Activated T-helper 17 cell treated with anti-CD3 and anti-CD28 coated beads, Interleukin-2, amount 50 U/mL, for 72 hours (primary cell): ENCODE measurements at places on chromosomes 13 and 19.

DNA sequence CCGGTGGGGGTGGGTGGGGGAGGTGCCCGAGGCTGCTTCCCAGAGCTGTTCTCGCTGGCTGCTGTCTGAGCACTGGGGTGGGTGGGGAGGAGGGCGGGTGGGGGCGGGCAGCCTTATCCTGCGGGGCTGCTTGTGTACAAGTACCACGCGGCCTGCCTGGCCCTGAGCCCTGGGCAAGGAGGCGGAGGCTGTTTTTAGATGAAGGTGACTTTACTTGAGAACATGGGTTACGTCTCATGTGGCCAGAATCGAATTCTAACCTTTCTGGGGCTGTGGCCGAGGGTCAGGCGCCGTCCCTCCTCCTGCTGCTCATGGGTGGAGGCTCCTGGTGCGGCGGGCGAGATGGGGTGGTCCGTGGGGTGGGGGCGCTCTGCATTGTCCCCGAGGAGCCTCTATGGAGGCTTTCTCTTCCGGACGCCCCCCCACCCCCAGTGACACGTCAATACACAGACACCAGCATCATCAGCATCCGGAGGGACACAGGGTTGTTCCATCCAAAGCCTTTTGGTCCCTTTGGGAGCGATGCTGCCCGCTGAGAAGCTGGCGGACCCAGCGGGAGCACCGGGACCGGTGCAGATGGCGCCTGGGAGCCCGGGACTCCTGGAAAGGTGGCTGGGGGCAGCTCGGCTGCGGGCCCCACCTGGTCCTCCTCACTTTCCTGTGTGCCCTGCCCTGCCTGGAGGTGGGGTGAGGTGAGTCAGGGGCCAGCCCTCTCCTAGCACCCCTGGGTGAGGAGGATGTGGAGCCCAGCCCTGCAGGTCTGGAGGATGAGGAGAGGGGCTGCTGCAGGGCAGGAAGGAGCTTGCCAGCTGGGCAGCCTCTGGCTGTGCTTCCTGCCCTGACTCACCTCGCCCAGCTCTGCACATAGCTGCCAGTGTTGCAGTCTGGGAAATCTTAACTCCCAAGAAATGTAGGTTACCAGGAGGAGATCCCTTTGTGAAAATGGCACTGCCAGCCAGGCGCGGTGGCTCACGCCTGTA lies 3.4 kb downstream of the BSG start:
- no peak for ATAC-seq

GRCh38 chr13:98293103-98293502 lies 116.0 kb upstream of the RNF113B start:
- no peak for ATAC-seq

DNA sequence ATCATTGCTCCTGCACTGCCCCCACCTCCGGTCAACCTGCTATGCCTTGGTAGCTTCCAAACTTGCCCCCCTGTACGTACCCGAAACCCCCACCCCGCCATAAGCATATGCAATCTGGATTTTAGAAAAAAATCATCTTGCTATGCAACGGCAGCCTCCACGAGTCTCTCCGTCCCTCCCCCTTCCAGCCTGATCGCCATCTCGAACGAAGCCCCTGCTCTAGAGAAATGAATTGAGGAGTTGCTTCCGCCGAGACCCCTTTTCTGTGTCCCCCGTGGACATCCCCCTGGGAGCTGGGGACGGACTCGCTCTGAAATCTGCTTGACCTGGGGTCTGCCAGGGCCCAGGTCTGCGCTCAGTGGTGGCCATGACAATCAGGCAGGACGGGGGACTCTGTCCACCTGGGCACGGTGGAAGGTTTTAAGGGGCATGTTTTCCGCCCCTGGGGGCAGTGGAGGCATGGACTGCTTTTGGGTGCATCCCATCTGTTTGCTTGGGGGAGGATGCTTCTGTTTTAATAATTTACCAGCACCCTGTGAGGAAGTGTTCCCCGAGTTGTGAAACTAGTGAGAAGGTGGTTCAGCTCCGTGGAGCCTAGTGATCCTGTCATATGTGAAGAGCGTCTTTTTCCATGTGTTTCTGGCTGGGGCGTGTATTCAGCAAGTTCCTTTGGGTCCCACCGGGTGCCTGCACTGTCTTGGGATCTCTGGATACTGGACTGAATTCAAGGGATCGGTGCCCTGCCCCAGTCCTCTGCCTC lies 1.0 kb downstream of the KDM4B start:
- no peak for ATAC-seq

- peak; percentile 2 for ATAC-seq
These were observed 192.1 kb downstream of the KATNAL1 start for GRCh38 chr13:30115257-30115600.

DNA sequence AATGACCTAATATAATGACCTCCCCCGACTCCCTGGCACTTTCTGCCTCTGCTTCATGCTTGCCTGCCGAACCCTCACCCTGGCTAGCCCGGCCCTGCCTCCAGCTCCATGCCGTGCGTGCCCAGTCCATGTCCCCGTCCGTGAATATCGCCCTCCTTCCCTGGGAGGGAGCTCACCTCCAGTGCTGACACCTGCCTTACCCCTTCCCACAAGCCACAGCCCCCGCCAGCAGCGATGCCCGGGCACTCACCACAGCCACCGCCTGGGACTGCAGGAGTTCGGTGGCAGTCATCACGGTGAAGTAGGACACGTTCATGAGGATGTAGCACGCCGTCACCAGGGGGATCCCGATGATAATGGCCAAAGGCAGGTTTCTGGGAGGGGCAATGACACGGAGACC lies 10.0 kb downstream of the SLC7A9 start:
- no peak for ATAC-seq
